ENCODE measurements at places on chromosomes 2 and 18.

GRCh38 chr2:18265614-18266586 lies 294.6 kb downstream of the RDH14 start:
- DNase-seq, result no peak

DNA sequence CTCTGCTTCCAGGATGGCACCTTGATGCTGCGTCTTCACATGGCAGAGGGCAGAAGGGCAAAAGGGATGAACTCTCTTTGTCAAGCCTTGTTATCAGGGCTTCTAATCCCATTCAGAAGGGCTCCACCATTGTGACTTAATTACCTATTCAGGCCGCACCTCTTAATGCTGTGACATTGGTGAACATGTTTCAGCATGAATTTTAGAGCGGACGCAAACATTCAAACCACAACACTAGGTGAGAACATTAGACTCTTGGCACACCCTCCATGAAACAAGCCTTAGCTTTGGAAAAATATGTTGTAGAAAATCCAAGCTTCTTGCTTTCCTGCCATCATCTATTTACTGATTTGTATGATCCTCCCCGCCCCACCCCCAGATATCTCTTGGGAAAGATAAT lies 17.9 kb downstream of the DAW1 start:
- DNase-seq, result no peak

DNA sequence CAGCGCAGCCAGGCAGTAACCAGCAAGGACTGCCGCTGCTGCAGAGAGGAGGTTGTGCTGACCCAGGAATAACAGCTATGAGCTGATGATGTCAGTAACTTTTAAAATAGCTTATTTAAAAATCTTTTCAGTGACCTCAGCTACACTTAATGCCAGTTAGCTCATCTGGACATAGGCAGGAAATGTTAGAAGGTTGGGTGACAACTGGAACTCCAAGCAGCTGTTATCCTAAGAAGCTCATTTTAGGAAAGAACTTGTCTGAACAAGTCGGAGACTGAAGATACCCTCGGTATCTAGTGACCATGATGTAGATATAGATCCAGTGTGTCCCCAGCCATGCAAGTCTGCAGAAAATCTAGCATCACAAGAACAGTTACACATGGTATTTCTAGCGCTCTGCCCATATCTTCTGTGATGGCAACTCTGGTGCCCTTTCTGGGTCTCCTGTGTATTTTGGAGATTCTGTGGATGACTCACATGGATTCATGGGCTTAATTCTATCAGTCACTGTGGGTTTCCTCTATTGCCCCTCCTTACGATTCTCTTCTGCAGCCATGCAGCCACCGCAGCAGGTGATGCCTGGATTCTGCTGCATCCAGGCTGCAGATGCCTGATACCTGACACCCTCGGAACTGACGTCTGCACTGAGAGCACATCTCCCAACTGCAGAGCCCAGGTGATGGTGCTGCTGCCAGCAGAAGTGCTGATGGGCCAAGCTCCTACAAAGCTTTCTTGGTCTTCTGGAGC lies 19.8 kb upstream of the PLEK start:
- no peak for DNase-seq

- DNase-seq, result no peak
Observed at GRCh38 chr2:46179037-46179621, 118.1 kb upstream of the EPAS1 start.

GRCh38 chr2:48249025-48249424 lies 280.9 kb upstream of the STON1 start:
- no peak for DNase-seq

DNA sequence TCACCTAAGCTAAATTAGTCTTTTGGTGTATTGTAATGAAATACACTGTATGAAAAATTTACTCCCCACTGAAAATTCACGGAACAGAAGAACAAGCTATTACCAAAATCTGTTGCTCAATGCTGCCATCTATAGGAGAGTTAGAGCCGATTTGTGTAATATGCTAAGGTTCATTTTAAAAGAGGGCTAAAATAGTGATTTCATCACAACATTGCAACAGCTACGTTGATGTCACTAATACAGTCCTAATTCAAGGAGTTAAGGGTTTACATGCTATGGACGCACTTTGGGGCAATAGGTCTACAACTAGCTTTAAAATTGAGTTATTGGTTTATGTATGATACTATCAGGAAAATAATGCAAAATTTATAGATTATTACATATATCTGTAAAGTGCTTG lies 3.0 kb upstream of the IRS1 start:
- DNase-seq, result peak; percentile 80

- no peak for DNase-seq
Observed at GRCh38 chr2:233098618-233099017, 38.5 kb downstream of the INPP5D start.
